ENCODE measurements at places on chromosomes 1 and 21. TPM values are rescaled to one million over a fixed set of nuclear protein-coding genes. Genes with fewer than 3 reads are reported as not detected.

TTC22 gene
- 0.16 TPM for total RNA-seq

KRTAP10-4 gene
- not detected for total RNA-seq

TGFB2 gene
- 61.8 TPM for total RNA-seq

OLIG2 gene
- total RNA-seq, result 23.9 TPM

DNA sequence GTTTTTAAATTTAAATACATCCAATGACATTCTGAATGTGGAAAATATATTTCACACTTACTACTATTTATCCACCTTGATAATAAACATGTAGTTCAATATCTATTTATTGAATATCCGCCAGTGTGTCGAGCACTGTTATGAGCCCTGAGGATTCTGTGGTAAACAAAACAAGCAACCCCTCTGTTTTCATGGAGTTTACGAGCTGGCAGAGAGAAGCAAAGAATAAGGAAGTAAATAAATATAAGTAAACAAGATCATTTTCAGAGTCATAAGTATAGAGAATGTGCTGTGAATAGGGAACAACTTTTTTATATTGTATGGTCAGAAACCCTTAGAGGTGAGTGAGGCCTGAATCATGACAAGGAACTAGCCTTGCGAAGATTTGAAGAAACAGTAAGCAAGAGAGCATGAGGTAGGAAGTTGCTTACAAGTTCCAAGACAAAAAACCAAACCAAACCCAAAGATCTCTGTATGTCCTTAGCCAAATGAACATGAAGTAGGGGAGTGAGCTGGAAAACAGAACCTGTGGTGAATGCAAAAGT, 6.4 kb upstream of the SERBP1 start:
- no peak for DNase-seq

- DNase-seq, result no peak
Observed at GRCh38 chr1:240539769-240540414, 72.1 kb downstream of the GREM2 start.

GRCh38 chr1:156748670-156749418, 2.6 kb downstream of the HDGF start:
- no peak for DNase-seq

- no peak for DNase-seq
Observed at GRCh38 chr1:45477646-45478045, 13.3 kb downstream of the TESK2 start.

DNA sequence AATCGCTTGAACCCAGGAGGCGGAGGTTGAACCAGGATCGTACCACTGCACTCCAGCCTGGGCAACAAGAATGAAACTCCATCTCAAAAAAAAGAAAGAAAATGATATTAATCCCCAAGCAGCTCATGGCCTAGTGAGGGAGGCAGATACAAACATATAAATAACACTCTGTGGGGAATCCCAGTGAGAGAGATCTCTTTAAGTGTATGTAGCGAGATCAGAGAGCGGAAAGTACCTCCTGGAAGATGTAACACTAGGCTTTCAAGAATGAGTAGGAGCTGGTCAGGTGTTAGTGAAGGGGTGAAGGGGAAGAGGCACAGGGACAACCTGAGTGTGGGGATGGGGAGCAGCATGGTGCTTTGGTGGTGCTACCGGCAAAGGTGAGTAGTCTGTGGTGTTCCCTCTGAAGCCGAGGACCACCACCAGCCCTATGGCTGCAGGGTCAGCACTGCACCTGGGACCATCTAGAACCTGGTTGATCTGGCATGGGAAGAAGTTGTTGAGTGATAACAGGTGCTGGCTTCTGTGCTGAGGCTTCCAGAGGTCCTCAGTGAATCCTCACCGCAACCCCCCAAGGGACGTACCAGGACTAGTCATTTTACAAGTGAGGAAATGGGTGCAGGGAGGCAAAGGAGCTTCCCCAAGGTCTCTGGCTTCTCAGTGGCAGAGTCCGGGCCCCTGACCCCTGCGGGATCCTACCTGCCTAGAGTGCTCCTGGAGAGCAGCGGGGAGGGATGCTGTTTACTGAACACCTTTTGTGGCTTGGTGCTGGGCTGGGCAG, 367.6 kb upstream of the VAMP3 start:
- DNase-seq, result no peak

GRCh38 chr1:35594005-35594760, 21.1 kb downstream of the TFAP2E start:
- DNase-seq, result no peak

- no peak for DNase-seq
Observed at GRCh38 chr1:59266180-59266926, 30.5 kb upstream of the FGGY start.

- DNase-seq, result peak; percentile 20
Observed at GRCh38 chr21:29145354-29145782, 14.9 kb downstream of the MAP3K7CL start.

DNA sequence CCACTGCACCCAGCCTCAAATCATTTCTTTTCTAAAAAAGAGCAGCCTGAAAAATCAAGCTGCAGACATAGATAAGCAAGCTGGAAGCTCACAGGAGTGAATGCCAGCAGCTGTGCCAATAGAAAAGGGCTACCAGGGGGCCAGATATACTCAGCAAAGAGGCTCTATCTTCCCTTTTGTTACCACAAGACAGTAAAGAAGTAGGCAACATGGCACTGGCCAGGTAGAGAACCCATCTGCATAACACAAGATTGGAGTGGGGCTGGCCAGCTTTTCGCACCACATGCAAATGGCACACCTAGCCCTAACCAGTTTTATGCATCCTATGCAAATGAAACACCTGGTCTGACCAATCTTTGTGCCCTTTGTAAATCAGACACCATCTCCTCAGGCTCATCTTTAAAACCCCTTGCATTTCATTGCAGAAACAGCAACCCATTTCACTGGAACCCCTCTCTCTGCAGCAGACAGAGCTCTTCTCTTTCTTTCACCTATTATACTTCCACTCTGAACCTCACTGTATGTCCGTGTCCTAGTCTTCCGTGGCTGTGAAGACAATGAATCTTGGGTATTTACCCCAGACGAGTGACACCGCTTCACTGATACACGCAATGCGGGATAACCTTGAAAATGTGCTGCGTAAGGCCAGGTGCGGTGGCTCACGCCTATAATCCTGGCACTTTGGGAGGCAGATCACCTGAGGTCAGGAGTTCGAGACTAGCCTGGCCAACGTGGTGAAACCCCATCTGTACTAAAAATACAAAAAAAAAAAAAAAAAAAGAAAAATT, 15.1 kb downstream of the CASP9 start:
- DNase-seq, result no peak

DNA sequence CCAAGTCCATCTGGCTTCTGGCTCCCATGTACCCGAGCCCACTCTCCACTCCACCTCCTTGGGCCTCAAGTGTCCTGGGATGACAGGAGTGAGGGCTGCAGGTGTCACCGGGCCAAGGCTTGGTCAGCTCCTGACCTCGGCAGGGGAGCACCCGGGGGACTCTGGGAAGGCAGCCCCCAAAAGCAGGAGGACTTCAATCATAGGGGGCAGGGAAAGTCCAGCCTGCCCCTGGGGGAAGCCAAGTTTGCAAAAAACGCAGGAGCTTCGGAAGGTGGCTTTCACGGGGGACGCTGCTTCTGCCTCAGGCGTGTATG, 56.8 kb downstream of the KCNAB2 start:
- no peak for DNase-seq

DNA sequence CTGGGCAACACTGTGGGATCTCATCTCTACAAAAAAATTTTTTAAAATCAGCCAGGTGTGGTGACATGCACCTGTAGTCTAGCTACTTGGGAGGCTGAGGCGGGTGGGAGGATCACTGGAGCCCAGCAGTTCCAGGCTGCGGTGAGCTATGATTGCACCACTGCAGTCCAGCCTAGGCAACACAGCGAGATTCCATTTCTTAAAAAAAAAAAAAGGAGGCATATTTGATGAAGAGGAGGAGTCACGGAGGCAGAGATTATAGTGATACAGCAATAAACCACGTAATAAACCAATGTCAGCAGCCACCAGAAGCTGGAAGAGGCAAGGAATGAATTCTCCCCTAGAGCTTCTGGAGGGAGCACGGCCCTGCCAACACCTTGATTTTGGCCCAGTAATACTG, 4.0 kb downstream of the LIX1L start:
- DNase-seq, result no peak

DNA sequence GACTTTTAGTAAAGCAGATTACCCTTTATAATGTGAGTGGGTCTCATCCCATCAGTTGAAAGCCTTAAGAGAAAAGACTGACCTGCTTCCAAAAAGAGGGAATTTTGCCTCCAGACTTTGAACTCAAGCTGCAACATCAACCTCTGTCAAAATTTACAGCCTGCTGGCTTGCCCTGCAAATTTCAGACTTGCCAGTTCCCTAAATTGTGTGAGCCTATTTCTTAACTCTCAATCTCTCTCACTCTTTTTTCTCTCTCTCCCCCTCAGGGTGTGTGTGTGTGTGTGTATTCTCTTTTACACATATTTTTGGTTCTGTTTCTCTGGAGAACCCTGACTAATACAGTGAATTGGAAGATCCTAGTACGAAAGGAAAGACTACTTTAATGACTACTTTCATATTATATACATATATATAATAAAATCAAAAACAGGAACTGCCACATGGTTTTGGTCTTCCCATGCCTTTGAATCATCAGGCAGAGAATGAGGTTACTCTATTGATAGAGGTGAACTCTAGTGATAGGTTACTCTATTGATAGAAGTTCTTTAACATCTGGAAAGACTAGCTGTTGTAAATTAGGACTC, 6.4 kb downstream of the OR2C3 start:
- DNase-seq, result no peak

GRCh38 chr1:168300626-168301025, 19.9 kb downstream of the TBX19 start:
- no peak for DNase-seq

DNA sequence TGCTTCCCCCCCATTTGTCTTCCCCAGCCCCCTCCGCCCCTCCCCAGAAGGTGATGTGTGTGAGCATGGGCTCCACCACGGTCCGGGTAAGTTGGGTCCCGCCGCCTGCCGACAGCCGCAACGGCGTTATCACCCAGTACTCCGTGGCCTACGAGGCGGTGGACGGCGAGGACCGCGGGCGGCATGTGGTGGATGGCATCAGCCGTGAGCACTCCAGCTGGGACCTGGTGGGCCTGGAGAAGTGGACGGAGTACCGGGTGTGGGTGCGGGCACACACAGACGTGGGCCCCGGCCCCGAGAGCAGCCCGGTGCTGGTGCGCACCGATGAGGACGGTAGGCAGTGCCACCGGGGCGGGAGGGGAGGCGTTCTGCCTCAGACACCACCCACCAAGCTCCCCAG, 52.2 kb upstream of the KDM4A start:
- DNase-seq, result no peak

DNA sequence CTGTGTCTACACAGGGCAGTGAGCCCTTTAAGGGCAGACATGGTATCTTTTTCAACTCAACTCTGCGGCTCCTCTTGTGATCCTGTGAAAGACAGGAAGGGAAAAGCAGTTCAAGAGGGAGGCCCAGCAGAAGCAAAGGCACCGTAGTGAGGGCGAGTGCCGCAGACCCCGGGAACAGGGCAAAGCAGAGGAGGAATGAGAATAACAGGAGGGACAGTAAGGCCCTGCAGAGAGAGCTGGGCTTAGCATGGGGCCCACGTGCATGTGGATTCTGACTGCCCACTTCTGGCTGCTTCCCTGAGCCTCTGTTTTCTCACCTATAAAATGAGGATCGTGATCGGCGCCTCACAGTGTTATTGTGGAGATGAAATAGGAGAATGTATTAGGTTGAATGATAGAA, 409.3 kb downstream of the PTPRU start:
- DNase-seq, result no peak

DNA sequence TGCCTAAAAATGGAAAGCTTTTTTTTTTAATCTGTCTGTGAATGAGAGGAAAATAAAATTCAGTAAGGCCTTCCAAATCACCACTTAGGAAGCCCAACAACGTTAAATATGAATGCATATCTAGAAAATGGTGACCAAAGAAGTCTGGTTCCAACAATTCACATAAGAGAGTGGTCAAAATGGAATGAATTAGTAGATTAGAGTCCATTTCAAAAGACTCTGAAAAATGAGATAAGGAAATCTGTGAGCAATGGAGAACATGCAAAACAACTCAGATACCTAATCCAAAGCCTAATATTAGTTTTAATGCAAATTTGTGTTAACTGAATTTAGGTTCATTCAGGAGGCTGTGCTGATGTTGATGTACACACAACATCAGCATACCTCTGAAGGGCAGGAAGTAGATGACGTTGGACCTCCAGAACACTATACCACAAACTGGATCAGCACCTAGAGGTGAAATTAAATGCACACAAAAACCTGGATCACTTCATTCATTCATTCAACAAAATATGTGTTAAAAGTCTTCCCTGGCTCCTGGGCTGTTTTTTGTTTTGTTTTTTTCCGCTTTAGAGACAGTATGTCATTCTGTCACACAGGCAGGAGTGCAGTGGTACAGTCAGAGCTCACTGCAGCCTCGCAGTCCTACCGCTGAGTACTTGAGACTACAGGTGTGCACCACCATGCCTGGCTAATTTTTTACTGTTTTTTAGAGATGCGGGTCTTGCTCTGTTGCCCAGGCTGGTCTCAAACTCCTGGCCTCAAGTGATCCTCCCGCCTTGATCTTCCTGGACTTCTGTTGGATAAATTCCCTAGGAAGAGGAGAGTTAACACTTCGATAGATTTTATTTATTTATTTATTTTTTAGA, 4.9 kb upstream of the BRWD1 start:
- DNase-seq, result no peak

DNA sequence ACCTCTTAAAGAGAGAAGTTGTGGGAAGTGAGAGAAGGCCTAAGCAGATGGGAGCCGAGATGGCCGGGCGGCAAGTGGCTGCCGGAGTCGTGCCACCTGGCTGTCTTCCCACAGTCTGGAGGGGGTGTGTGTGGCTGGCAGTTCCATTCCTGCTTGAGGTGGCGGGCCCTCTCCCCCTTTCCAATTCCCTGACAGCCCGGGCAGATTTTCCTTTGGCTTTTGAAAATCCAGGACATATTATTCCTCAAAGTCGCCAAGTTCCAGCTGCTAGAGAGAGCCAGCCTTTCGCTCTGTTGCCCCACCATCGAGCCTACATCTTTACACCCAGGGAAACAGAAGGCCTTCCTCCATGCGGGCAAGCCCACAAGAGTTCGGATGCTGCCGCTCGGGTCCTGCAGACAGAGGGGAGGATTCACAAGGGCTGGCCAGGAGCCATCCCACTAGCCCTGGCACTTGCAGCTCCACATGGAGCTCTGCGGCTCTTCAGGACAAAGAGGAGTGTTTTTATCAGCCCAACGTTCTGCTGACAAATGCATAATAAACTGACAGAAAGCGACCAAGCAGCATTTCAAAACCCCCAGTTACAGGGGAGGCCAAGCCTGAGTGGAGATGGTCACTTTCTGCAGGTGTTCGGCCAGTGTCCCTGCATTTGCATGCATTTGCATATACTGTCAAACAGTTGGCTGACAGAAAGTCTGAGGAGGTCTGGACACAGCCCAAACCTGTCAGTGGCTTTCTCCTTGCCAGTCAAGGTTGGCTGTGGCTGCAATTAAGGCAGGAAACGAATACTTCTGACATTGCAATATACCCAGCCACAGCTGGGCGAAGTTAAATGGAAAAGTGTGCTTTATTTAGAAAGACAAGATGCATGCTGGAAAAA, 45.9 kb downstream of the OLIG1 start:
- peak; percentile 45 for DNase-seq

DNA sequence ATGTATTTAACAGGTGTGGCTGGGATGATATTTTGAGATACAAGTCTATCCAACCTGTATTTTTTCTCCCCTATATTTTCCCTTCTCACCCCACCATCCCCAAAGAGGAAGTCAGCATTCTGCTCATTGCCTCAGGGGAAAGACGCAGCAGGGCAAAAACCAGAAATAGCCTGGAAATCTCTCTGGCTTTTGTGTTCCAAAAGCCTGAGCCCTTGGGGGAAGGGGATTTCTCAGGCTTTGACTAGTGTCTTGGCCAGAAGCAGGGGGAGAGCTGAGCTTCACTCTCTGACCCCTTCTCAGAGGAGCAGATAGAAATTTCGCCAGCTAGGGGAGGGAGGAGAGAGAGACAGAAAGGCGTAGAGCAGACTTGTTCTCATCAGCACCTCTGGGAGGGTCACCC, 244.7 kb downstream of the RRAGC start:
- DNase-seq, result no peak
